WTC11 (cell line): ENCODE measurements at places on chromosomes 12 and 14.

DNA sequence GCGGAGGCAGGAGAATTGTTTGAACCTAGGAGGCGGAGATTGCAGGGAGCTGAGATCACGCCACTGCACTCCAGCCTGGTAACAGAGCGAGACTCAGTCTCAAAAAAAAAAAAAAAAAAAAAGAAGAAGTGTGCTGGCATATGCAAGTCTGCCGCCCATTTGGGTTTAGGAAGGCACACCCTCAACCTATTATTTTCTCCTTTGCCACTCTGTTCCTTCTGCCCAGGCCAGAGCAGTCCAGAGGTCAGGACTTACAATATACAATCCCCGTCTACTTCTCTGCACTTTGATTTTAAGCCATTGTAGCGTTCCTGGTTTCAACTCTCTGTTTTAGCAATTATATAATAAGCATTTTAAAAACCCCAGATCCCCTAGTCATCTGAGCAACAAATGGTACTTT, 39.8 kb downstream of the CATSPERB start:
- DNase-seq, result no peak
- no peaks in the 10 kb centered on the region for H3K27me3 ChIP-seq
- no peak overlapping the region for H3K4me3 ChIP-seq

- peaks cover 24% of the 10 kb centered on the region for H3K4me1 ChIP-seq
- no peaks in the 10 kb centered on the region for H3K36me3 ChIP-seq
- H3K4me3 ChIP-seq, result no peak overlapping the region
- H3K27me3 ChIP-seq, result no peaks in the 10 kb centered on the region
- H3K27ac ChIP-seq, result no peak overlapping the region
- no peak for DNase-seq
Measured at GRCh38 chr14:100391724-100392123, 68.6 kb downstream of the SLC25A47 start.

DNA sequence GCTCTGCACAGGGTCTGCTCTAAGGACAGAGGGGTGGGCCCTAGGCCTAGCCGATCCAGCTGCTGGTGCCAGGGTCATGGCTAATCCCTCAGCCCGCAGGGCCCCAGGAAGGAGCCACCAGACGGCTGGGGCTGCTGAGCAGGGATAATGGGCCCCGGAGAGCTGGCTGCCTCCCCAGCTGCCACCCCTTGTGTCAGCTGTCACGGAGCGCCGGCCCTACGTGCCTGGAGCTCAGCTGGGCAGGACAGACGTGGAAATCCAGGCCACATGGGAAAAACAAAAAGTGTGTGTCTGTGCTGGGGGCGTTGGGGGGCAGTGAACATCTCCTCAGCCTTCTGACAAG, 36.2 kb downstream of the CHGA start:
- H3K27me3 ChIP-seq, result no peaks in the 10 kb centered on the region
- no peak overlapping the region for H3K4me3 ChIP-seq
- H3K36me3 ChIP-seq, result peaks cover 22% of the 10 kb centered on the region
- H3K4me1 ChIP-seq, result peaks cover 26% of the 10 kb centered on the region

DNA sequence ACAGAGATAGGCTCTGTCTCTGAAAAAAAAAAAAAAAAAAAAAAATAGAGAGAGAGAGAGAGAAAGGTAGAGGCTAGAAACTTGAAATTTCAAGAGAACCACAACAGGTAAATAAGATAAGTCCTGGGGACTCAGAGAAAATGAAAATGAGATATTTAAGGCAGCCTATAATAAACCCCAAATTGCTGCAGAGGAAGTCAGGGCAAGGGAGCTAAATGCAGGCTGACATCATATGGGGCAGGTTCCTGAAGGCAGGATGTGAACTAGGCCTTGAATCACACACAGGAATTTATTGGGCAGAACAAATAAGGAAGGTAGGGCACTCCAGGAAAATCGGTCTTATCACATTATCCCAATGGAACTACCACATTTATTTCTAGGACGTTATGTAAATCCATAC, 54.9 kb upstream of the NUDT4 start:
- no peak overlapping the region for H3K27ac ChIP-seq
- no peak for DNase-seq
- H3K4me3 ChIP-seq, result no peak overlapping the region
- H3K27me3 ChIP-seq, result no peaks in the 10 kb centered on the region
- H3K36me3 ChIP-seq, result no peaks in the 10 kb centered on the region
- H3K4me1 ChIP-seq, result no peaks in the 10 kb centered on the region

DNA sequence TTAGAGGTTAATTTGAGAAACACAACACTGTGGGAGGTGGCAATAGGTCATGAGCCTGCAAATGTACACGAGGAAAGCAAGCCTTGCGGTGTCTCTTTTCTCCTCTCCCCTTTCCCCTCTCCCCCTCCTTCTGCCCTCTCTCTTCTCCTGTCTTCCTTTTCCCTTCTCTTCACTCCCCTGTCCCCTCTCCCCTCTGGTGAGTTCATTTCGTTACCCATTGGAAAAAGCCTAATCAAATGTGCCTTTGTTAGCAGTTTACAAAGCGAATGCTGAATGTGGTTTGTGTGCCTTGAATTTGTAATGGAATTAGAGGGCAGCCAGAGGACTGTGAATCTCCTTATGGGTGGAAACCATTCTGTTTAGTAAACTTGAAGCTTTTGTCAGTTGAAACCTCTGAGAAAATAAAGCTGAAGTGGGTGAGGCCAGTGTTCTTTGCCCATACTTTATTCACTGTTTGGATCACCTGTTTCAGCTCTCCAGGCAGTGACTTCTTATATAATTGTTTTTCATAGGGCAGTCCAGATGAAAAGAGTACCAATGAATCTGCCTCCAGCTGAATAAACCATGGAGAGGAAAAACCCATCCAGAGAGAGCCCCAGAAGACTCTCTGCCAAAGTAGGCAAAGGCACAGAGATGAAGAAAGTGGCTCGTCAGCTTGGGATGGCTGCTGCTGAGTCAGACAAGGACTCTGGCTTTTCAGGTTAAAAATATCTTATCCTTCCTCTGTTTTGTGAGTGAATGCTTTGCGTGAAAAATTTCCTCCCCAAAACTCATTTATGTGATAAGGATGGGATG, 7.3 kb downstream of the CIPC start:
- DNase-seq, result no peak
- H3K4me3 ChIP-seq, result peak overlapping the region; percentile 47
- no peaks in the 10 kb centered on the region for H3K27me3 ChIP-seq
- peaks cover 70% of the 10 kb centered on the region for H3K4me1 ChIP-seq

DNA sequence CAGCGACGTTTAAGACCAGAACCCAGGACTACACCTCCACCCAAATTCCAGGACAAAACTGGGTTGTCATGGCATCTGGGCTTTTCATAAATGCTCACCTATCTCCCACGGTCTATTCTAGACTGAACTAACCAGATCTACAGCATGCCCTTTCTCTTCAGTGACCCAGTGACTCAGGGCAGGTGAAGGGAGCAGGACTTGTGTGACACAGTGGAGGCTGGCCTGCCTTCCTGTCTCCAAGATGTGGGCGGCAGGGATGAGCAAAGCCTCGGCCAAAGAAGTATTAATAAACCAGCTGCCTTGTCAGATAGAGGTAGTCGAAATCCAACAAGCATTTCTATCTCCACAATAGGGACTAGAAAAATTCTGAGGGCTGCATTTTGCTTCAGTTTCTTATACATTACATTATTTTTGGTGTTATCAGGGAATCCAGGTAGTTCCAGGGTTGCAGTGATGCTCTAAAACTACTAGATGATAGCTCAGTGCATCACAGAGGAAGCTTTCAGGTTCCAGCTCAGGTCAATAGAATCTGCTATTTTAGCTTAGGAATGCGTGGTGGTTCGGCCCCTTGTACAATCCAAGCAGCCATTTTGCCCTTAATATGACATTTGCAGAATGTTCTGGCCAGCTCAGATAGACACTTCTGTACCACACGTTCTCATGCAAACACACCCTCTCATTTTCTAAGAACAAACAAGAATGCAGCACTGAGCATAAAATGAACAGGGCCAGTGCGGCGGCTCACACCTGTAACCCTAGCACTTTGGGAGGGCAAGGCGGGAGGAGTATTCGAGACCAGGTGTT, 4.2 kb upstream of the GLRX5 start:
- no peaks in the 10 kb centered on the region for H3K27me3 ChIP-seq
- no peak for DNase-seq
- H3K4me3 ChIP-seq, result no peak overlapping the region
- peak overlapping the region; percentile 45; the same call in 1 of the 2 replicates for H3K27ac ChIP-seq
- H3K4me1 ChIP-seq, result peaks cover 28% of the 10 kb centered on the region
- H3K36me3 ChIP-seq, result peaks cover 23% of the 10 kb centered on the region

GRCh38 chr12:66187036-66187435, 2.0 kb upstream of the IRAK3 start:
- peaks cover 2% of the 10 kb centered on the region; the same call in 1 of the 2 replicates for H3K4me1 ChIP-seq
- DNase-seq, result no peak
- peaks cover 80% of the 10 kb centered on the region for H3K27me3 ChIP-seq
- H3K36me3 ChIP-seq, result peaks cover 4% of the 10 kb centered on the region; the same call in 1 of the 2 replicates

DNA sequence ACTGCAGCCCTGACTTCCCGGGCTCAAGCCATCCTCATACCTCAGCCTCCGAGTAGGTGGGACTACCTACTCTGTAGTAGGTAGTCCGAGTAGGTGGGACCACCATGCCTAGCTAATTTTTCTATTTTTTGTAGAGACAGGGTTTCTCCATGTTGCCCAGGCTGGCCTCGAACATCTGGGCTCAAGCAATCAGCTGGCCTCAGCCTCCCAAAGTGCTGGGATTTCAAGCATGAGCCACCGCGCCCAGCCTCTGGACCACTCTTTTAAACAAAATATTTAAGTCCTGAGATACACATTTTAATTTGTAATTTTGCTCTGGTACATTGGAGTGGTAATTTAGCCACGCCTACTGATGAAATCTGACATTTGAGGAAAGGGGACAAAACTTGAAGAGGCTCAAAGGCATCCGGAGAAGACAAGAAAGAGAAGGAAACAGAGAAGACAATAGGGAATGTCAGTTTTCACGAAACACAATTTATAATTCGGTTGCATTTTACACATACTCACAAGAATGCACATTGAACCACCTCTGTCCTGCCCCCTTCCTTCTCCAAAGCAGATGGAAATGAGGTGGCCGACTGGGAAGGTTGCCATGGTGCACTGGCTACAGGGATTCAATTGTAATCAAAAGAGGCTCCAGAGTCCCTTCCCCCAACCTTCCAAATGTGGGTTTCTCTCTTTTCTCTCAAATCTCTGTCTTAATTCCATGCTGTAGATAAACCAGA, 9.7 kb upstream of the TUBA1A start:
- H3K36me3 ChIP-seq, result no peaks in the 10 kb centered on the region
- peaks cover 26% of the 10 kb centered on the region for H3K4me1 ChIP-seq
- no peak overlapping the region for H3K27ac ChIP-seq

GRCh38 chr12:132300789-132301722, 28.3 kb downstream of the GALNT9 start:
- H3K27ac ChIP-seq, result no peak overlapping the region
- H3K27me3 ChIP-seq, result peaks cover 23% of the 10 kb centered on the region
- H3K4me1 ChIP-seq, result no peaks in the 10 kb centered on the region

DNA sequence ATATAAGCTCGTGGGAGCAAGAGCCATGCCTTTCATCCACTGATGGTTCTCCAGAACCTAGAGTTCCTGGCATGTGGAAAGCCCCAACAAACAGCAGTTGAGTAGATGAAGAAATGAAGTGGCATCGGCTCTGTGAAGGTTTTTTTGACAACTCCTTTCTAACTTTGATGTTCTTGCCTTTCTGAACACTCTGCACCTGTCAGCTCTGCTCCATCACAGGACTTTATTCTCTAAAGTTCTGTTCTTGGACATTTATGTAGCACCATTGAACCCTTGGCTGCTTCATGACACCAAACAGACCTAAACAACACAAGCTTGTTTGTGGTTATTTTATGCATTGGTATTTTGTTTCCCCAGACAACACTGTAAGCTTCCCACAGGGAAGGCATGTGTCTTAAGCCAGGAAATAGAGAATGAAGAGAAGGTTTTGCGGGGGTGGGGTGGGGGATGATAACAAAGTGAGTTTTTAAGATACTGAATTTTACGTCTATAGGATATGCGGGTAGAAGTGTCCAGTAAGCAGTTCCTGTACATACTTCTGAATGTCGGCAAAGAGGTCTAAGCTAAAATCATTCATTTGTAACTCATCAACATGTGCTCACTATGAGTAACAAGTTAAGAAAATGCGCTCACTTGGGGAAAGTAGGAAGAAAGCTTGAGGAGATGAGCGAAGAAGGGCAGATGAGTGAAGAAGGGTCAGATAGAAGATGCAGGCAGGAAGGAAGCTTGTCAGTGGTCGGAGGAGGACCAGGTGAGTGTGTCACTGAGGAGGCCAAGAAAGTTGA, 146.0 kb upstream of the PLEKHG7 start:
- H3K27ac ChIP-seq, result no peak overlapping the region
- H3K27me3 ChIP-seq, result no peaks in the 10 kb centered on the region

- H3K4me3 ChIP-seq, result no peak overlapping the region
- 0 out of 2 replicates have a peak overlapping the region, but pooled peaks have one; percentile 26 for H3K27ac ChIP-seq
- DNase-seq, result no peak
Measured at GRCh38 chr14:56187736-56188135, 69.5 kb downstream of the PELI2 start.

DNA sequence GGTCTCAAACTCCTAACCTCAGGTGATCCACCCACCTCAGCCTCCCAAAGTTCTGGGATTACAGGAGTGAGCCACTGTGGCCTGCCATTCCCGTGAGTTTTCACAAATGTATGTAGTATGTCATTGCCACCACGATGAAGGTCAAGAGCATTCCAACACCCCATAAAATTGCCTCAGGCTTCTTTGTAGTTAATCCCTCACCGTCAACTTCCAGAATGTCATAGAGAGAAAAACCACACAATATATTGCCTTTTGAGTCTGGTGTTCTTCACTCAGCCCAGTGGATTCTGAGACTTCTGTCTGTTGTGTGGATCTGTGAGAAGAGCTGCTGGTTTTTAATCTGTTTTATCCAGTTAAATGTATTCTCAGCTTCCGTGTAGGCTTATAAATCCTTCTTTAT, 12.6 kb upstream of the CFAP251 start:
- H3K36me3 ChIP-seq, result peaks cover 42% of the 10 kb centered on the region
- H3K4me1 ChIP-seq, result no peaks in the 10 kb centered on the region
- DNase-seq, result no peak
- H3K27ac ChIP-seq, result no peak overlapping the region

GRCh38 chr12:65536876-65537681, 258.6 kb downstream of the MSRB3 start:
- peaks cover 40% of the 10 kb centered on the region for H3K4me1 ChIP-seq
- no peak overlapping the region for H3K27ac ChIP-seq
- peaks cover 3% of the 10 kb centered on the region; the same call in 1 of the 2 replicates for H3K27me3 ChIP-seq
- DNase-seq, result no peak
- H3K36me3 ChIP-seq, result peaks cover 24% of the 10 kb centered on the region
- H3K4me3 ChIP-seq, result no peak overlapping the region

DNA sequence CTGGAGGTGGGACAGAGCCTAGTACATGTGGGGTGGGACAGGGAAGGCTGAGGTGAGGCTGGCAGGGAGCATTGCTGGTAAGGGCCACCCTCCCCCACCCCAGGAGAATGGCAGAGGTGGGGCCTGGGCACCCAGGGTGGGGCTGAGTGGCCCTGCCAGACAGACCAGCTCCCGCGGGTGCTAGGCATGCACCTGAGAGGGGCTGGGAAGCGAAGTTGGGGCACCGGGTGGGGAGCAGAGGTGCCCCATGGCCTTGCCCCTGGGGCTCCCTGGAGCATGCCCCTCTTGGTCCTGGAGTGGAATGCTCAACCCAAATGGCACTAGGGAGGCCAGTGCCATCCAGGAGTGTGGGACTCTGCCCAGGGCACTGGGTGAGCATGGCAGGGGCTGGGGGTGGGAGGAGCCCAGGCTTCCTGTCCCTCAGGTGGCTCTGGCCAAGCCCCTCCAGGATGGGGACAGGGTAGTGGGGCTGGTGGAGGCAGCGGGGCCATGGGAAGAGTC, 1.3 kb downstream of the TNFAIP2 start:
- no peaks in the 10 kb centered on the region for H3K36me3 ChIP-seq
- H3K27me3 ChIP-seq, result peaks cover 40% of the 10 kb centered on the region
- H3K4me3 ChIP-seq, result no peak overlapping the region
- H3K27ac ChIP-seq, result no peak overlapping the region

GRCh38 chr12:21678959-21679358, 21.3 kb upstream of the LDHB start:
- DNase-seq, result no peak
- no peaks in the 10 kb centered on the region for H3K4me1 ChIP-seq
- H3K4me3 ChIP-seq, result no peak overlapping the region
